Mesenteric fat pad (tissue), 1 donor: ENCODE measurements at places on chromosomes 4 and X. TPM values are rescaled to one million over a fixed set of nuclear protein-coding genes. Genes with fewer than 3 reads are reported as not detected.

DNA sequence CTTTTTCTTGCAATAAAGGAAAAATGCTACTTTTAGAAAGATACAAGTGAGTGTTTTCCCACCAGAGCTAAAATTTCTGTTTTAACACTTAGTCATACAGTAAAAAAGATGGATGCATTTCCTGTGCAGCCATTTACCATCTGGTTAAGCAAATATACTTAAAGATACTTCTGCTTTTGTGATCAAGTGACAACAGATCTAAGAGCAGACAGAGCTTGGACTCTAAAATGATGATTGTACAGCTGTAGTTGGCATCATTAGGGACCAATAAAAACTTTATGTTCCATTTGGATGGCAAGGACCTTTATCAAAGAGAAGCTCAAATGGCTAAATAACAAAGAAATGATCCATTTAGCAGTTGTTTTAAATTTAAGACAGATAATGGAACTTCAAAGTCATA lies 270.8 kb downstream of the FSTL5 start:
- DNase-seq: no peak

DNA sequence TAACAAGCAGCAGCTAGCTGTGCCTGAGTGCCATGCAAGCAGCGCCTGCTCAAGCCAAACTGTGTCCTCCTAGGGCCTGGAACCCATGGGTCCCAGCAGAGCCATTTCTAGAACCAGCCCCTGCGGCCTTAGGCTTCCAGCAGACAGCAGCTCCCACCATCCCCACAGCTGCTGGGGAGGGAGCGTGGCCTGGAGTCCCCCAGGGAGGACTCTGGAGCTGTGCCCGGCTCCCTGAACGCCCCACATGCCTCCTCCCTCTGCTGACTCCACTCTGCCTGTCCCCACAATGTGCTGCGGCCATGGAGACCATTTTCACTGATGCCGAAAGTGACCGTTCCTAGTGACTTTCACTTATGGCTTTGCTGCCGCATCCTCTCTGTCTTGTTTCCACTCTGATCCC lies 45.9 kb downstream of the GAK start:
- no peak for DNase-seq

GRCh38 chr4:78784236-78784865 lies 8.2 kb downstream of the BMP2K start:
- DNase-seq: no peak

DNA sequence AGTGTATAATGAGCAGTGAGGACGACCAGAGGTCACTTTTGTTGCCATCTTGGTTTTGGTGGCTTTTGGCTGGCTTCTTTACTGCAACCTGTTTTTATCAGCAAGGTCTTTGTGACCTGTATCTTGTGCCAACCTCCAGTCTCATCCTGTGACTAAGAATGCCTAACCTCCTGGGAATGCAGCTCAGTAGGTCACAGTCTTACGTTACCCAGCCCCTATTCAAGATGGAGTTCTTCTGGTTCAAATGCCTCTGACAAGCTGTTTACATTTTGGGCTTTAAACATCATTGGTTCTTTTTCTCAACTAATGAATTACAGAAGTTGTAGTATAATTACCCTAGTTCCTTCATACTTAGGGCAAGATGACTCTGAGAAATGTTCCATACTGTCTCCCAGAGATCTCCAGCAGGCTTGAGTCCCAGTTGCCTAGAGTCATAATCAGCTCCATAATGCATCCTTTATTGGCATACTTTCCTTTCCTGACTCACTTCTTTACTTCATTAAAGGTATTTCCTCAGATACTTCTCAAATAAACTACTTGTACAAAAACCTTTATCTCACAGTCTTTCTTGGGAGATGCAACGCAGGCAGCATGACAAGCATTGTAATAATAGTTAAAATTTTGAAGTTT lies 136.5 kb downstream of the KDM6A start:
- no peak for DNase-seq

- no peak for DNase-seq
Observed at GRCh38 chr4:86556791-86557415, 37.2 kb upstream of the PTPN13 start.

GRCh38 chr4:142449771-142450373 lies 396.2 kb downstream of the INPP4B start:
- no peak for DNase-seq

DNA sequence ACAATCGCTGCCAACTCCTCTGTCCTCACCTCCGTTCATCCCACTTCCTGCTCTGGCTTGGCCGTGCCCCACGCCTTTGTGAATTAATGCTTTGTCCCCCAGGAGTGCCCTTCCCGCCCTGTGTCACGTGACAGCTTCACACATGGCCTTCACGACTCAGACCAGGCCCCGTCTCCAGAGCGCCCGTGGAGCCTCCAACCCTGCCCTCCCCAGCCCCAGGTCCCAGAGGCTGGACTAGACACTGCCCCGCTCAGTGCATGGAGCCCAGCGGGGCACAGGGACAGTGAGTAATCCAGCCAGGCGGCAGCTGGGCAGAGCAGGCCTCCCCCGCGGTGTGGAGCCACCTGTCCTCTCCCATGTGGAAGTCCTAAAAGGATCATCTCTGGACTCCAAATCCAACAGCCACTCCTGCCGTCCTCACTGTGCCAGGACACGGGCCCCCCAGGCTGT lies 7.4 kb downstream of the ADRA2C start:
- no peak for DNase-seq

DNA sequence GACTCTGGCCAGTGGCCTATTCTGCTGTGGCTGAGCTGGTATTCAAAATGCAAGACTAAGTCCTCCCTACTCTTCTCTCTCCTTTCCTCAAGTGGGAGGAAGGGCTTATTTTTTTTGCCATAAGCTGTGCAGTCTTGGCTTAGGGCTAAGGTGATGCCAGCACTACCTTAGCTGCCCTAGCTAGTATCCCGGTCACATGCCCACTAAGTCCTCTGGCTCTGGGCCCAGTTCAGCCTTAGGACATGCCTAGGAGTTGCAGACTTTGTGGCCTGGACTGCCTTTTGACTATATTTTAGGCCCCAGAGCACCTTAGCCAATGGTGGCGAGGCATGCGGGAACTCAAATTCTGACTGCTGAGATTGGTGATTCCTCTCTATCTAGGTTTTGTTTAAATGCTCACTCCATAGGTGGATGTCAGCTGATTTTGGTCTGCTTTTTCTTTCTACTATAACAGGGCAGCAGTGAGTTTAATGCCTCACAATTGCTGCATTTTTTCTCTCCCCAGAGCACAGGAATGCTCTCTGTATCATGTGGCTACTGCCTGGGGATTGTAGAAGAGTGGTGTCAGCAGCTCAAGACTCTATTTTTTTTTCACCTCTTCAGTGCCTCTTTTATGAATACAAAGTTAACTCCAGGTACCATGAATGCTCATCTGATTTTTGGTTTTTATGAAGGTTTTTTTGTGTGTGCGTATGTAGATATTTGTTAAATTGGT lies 472.9 kb upstream of the GRID2 start:
- no peak for DNase-seq

DNA sequence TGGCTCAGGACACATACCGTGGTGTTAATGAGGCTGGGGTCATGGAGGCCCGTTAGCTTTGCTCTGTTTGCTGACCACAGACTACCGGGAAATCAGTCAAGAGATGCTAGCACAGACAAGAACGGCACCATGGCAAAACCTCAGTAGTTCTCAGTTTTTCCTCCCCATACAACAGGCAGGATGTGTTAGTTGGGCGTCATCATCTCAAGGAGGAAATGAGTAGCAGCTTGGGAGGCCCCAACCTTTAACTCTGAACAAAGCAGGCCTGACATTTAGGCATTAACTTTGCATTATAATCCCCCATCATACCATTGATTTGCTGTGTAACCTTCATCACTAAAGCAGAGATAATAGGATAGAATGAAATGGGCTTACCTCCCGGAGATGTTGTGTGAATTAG lies 714.2 kb downstream of the RPA4 start:
- DNase-seq: no peak

The ANAPC4 gene
- 22.5 TPM for total RNA-seq

- DNase-seq: no peak
Observed at GRCh38 chr4:72701987-72702819, 133.2 kb upstream of the ADAMTS3 start.

The EVC2 gene
- total RNA-seq: 4.0 TPM

The CCDC158 gene
- 0.45 TPM for total RNA-seq

DNA sequence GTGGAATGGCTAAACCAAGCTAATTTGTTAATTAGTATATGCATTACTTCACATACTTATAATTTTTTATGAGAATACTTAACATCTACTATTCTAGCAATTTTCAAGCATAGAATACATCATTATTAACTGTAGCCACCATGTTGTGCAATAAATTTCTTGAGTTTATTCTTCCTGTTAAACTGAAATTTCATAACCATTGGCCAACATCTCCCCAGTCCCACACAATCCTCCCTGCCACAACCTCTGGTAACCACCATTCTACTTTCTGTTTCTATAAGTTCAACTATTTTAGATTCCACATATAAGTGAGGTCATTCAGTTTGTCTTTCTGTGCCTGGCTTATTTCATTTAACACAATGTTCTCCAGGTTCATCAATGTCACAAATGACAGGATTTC lies 208.5 kb downstream of the PPP4R3C start:
- DNase-seq: no peak

The UGT8 gene
- 0.13 TPM for total RNA-seq

DNA sequence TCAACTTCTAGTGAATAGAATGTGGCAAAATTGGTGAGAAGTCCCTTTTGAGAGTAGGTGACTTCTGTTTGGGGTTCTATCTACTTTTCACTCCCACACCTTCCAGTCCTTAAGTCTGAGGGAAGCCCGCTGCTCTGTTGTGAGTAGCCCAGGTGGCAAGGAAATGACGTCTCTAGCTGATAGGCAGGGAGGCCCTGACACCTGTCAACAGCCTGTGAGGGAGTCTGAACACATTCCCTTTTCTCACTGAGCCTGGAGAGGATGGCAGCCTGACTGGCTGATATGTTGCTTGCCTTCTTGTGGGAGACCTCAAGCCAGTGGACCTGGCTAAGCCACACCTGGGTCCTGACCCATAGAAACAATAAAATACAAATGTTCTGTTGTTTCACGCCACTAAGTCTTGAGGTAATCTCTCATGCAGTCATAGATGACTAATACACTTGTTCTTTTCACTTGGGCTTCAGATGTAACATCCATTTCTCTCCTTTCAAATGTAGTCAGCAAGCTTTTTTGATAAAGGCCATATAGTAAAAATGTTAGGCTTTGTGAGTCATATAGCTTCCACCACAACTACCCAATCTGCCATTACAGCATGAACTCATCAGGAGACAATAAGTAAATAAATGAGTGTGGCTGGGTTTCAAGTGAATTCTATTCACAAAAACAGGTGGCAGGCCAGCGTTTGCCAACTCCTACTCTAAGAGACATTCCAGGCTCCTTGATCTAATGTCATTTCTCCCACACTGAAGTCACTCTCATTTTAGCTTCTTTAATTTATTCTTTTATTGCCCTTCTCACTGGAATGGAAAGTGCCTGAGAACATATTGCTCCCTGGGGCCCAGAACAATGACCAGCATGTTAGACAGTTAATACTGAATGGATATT lies 265.1 kb upstream of the MAD2L1 start:
- no peak for DNase-seq

DNA sequence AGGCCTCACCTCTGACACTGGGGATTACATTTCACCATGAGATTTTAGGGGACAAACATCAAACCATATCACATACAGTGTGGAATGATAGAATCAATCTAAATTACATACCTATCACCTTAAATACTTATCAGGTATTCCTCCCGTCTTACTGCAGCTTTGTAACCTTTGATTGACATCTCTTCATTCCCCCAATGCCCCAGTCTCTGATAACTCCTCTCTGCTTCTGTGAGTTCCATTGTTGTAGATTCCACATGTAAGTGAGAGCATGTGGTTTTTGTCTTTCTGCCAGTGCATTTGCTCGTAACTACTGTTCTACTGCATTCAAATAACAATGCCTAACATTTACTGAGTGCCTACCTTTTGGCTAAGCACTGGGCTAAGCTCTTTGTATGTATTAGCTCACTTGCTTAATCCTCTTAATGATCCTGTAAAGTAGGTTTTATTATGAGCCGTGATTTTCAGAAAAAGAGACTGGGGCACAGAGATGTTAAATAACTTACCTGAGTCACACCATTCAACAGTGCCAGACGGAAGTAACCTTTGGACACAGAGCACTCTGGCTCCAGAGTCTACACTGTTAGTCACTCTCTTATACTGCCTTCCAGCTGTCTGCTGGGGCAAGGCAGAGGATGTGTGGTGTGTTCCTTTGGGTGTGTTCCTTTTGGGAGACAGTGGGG lies 63.7 kb upstream of the ESX1 start:
- no peak for DNase-seq

The SLC39A8 gene
- total RNA-seq: 22.7 TPM

DNA sequence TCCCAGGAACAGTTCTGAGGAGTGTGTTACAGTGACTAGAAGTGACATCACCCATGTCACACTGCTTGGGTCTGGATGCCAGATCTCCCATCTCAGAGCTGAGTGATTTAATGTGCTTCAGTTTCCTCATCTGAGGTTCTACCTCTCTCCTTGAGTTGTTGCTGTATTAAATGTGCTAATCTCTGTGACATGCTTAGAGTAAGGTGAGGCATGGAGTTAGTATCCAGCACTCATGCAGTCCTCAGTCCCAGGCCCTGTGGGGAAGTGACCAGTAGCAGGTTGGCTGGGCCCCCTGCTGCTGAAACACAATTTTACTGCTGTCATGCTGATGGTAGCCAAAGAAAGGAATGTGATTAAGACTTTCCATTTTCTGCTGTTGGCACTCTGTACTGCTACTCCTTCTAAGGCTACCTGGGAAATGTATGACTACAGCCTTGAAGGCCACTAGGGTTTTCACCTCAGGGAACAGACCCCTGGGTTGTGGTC lies 639.6 kb downstream of the MID1IP1 start:
- DNase-seq: no peak

DNA sequence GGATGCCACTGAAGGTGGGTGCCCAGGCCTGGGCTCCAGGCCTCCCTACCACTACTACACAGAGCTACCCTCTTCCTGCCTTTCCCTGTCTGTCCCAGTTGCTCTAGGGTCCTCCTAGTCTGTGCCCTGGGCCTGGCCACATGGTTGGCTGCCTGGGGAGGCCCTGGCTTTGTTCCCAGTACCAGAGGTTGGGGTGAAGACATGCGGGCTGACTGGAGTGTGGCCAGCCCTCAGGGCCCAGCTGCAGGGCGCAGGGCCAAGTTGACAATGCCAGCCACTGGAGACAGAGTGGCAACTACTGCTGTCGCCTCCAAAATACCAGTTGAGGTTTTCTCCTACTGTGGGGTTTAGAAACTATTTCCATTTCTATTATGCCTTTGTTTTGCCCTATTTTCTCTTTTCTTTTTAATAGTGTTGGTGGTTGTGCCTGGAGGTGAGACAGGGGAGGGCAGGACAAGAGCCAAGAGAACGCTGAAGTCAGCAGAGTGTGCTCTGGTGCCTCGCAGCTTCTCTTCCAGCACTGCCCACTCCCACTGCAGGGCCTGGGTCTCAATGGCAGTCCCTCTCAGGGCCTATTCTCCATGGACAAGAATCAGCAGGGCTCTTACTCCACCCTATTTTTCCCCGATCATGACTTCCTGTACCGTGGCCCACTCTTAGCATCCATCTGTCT lies 32.2 kb upstream of the XPNPEP2 start:
- peak; percentile 41 for DNase-seq
